ENCODE measurements at places on chromosomes 5 and 9.

DNA sequence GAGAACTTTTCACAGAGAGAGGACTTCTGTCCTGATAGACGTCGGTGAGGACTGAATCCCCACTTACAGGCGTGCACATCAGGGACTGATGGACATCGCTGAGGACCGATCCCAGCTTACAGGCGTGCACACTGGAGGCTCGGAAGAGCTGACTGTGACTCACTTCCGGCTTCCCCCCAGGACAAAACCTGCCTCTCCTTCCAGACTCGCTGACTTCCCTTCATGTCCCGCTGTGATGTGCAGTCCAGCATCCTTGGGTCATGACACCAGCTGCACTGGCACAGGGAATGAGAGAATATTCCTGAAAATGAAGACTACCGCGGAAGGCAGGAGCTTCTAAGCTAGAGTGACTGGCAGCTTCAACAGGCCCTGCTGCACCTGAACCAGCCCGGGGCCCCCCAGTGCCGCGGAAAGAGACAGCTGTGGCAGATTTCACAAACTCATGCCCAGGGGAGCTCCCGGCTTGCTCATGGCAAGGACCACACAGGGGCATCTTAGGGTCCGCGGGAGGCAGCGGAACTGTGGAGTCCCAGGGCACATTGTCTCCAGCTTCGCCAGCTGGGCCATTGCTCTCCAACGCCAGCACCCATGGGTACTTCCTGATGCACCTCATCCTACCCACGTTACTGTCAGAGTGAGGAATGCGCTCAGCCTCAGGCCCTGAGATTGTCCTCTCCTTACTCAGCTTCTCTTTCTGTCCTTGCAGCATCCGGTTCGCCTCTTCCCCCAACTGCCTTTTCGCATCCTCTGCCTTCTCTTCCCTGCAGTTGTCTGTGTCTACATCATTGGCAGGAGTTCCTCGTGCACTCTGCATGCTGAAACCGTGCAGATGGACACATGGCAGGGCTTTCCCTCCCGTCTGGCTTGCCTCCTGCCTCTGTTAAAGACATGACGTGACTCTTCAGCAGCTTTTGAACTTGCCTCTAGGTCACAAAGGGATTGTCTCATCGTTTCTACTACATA lies 29.5 kb downstream of the SURF6 start:
- H3K36me3 ChIP-seq, result no peaks in the 10 kb centered on the region
- no peak overlapping the region for H3K27ac ChIP-seq
- H3K27me3 ChIP-seq, result peaks cover 4% of the 10 kb centered on the region
- no peak overlapping the region for H3K4me3 ChIP-seq

DNA sequence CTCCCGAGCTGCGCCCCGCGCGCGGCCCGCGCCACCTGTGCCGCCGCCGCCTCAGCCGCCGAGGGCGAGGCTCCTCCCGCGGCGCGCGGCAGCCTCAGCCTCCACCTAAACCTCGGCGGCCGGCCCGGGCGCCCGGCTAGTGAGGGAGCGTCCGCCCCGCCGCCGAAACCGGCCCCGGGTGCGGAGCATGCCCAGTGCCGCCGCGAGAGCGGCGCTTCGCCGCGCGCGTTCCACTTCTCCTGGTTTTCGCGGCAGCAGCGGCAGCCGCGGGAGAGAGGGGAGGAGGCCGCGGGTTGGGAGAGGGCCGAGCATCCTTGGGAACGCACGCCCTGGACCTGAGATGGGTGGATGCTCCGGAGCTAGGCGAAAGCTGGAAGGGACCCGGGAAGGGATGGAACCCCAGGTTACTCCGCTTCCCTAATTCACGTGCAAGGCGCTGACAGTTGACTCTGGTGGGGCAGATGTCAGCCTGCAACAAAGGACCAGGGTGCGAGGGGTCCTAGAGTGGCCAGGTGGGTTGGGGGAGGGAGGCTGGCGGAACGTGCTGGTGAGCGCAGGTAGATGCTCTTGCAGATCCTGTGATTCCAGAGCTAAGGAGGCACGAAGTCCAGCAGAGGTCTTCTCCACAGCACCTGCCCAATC lies at the start of gene CTNND2:
Gene CTNND2, minus strand, starts transcription at position 182 of the 642 bp plus-strand sequence. CDS start 593 bp downstream, outside the sequence.
- H3K27me3 ChIP-seq, result peaks cover 34% of the 10 kb centered on the region
- H3K4me3 ChIP-seq, result peak within 1 kb of the TSS; percentile 8
- no peak for DNase-seq
- no peak within 1 kb of the TSS for H3K27ac ChIP-seq
- no peaks in the 10 kb centered on the region for H3K36me3 ChIP-seq

DNA sequence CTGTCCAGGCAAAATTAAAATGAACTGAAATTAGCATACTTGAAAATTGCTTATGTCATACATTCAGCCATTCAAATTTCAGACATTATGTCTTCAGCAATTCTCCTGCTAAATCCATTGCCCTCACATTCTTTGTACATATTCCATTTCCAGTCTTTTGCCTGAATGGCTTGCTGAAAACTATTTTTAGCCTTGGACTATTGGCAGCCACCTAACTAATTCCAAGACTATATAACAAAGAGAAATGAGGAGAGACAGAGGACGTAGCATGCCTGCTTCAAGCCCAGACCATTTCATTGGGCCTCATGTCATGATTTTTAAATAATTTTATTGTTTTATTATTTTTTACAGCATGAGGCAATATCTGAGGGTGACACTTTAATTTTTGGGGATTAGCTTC lies 100.3 kb downstream of the MRPS30 start:
- no peaks in the 10 kb centered on the region for H3K27me3 ChIP-seq
- H3K36me3 ChIP-seq, result no peaks in the 10 kb centered on the region
- H3K27ac ChIP-seq, result no peak overlapping the region
- H3K4me3 ChIP-seq, result no peak overlapping the region

- H3K27ac ChIP-seq, result no peak overlapping the region
- H3K4me1 ChIP-seq, result no peaks in the 10 kb centered on the region
- H3K27me3 ChIP-seq, result peaks cover 4% of the 10 kb centered on the region
Observed at GRCh38 chr9:98790842-98791607, 5.3 kb downstream of the ANKS6 start.

DNA sequence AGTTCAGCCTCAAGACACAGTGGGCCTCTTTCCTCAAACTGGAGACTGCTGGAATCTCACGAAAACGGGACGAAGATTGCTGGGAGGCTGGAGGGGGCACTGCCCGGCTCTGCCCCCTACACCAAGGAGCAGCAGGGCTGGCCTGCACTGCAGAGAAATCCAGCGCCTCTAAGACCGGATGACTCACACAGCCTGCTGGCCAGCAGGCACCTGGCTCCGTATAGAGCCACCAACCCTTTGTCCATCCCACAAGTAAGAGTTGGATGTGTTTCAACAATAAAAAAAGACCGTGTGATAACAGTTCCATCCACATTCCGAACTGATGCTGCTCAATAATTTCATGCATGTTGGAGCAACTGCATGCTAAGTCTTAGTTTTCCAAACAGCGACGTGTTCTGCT lies 11.5 kb downstream of the CCDC127 start:
- H3K27ac ChIP-seq, result no peak overlapping the region
- H3K4me1 ChIP-seq, result peaks cover 4% of the 10 kb centered on the region
- no peaks in the 10 kb centered on the region for H3K27me3 ChIP-seq
- no peak for DNase-seq

DNA sequence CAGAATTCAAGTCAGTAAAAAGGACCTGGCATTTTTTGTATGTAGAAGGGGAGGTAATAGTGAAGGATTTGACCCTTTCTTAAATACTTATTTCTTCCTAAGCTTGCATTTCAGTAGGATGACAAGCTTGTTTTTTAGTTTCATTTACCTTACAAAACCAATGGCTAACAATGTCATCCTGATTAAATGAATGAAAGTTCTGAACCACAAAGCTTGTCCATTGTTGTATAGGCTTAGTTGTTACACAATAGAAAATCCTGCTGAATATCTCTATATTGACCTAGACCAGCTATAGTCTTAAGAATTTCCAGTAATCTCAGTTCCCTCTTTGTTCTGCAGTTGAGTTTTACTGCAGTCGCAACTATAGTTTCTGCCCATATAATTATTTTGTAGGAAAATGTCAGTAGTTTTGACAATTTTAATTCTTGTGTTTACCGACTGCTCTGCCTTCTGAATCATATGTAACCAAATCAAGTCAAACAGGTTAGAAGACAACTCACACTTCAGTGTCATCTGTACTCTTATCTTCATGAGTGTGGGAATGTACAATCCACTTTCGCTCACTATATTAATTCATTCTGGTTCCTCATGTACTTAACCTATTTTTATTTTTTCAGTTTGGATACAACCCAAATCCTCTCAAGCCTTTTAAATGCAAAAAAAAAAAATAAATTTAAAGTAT lies 195.7 kb downstream of the CD180 start:
- no peak for DNase-seq
- H3K27me3 ChIP-seq, result no peaks in the 10 kb centered on the region
- H3K27ac ChIP-seq, result no peak overlapping the region
- no peak overlapping the region for H3K4me3 ChIP-seq

GRCh38 chr9:3136686-3137346 lies 292.9 kb upstream of the PUM3 start:
- H3K27me3 ChIP-seq, result no peaks in the 10 kb centered on the region
- no peaks in the 10 kb centered on the region for H3K36me3 ChIP-seq
- H3K4me3 ChIP-seq, result no peak overlapping the region
- no peak for DNase-seq
- no peak overlapping the region for H3K27ac ChIP-seq

DNA sequence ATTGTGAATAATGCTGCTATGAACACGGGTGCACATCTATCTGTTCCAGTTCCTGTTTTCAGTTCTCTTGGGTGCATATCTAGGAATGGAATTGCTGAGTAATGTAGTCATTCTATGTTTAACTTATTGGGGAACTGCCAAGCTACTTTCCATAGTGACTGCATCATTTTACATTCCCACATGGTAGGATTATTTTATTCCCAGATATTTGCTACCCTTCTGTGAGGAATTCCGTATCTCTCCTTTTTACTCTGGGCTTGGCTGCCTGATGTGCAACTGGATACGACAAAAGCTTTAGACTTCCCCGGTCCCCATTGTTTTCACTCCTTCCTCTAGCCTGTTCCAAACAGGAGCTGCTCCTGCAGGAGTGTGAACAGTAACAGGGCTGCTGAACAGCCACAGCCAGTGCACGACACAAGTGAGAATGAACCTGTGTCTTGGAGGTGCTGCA lies 7.2 kb downstream of the TAS2R1 start:
- no peaks in the 10 kb centered on the region for H3K4me1 ChIP-seq
- H3K27me3 ChIP-seq, result no peaks in the 10 kb centered on the region
- H3K4me3 ChIP-seq, result no peak overlapping the region
- H3K36me3 ChIP-seq, result no peaks in the 10 kb centered on the region

- no peak overlapping the region for H3K27ac ChIP-seq
- H3K36me3 ChIP-seq, result no peaks in the 10 kb centered on the region
- no peak for DNase-seq
- no peaks in the 10 kb centered on the region for H3K4me1 ChIP-seq
- no peak overlapping the region for H3K4me3 ChIP-seq
- H3K27me3 ChIP-seq, result no peaks in the 10 kb centered on the region
Observed at GRCh38 chr5:113205323-113205722, 228.7 kb downstream of the DCP2 start.

DNA sequence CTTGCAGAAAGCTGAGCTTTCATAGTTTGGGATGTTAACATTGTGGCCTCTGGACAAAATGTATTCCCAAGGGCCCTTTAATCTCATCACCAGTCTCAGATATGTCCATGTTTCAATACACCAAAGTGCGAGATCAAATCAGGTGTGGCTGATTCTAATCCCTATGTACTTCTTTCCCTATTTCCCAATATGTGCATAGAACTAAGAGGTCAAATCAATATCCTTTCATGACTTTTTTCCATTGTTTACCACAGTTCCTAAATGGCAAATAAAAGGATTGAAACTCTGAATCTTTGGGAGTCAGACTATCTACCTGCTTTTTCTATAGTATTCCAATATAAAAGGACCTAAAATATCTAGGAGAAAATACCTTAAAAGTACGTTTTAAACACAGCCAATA lies 105.0 kb downstream of the FBXO38 start:
- no peak for DNase-seq
- no peak overlapping the region for H3K27ac ChIP-seq
- peaks cover 8% of the 10 kb centered on the region for H3K27me3 ChIP-seq
- H3K36me3 ChIP-seq, result no peaks in the 10 kb centered on the region

GRCh38 chr9:101477736-101478135 lies 42.2 kb upstream of the ALDOB start:
- H3K4me1 ChIP-seq, result no peaks in the 10 kb centered on the region
- H3K27ac ChIP-seq, result no peak overlapping the region
- H3K36me3 ChIP-seq, result no peaks in the 10 kb centered on the region
- DNase-seq, result no peak
- no peaks in the 10 kb centered on the region for H3K27me3 ChIP-seq

DNA sequence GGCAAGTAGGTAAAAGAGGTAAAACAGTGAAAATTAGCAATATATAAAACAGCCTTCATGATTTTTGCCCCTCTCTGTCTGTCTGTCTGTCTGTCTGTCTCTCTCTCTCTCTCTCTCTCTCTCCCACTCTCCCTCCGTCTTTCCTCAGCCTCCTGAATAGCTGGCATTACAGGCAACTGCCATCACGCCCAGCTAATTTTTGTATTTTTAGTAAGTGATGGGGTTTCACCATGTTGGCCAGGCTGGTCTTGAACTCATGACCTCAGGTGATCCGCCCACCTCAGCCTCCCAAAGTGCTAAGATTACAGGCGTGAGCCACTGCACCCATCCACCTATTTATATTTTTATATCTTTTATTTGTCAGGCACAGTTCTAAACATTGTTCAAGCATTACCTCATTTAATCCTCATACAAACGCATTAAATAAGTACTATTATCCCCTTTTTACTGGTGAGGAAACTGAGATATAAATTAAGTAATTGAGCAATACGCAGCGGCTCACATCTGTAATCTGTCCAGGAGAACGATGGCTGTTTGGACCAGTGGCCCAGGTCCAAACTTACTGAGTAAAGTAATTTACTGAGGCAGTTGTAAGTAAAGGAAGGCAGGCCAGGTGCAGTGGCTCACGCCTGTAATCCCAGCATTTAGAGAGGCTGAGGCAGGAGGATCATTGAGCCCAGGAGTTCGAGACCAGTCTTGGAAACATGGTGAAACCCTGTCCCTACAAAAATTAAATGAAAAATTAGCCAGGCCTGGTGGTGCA lies 60.9 kb downstream of the UBE2R2 start:
- DNase-seq, result no peak
- H3K27me3 ChIP-seq, result no peaks in the 10 kb centered on the region
- no peaks in the 10 kb centered on the region for H3K36me3 ChIP-seq

DNA sequence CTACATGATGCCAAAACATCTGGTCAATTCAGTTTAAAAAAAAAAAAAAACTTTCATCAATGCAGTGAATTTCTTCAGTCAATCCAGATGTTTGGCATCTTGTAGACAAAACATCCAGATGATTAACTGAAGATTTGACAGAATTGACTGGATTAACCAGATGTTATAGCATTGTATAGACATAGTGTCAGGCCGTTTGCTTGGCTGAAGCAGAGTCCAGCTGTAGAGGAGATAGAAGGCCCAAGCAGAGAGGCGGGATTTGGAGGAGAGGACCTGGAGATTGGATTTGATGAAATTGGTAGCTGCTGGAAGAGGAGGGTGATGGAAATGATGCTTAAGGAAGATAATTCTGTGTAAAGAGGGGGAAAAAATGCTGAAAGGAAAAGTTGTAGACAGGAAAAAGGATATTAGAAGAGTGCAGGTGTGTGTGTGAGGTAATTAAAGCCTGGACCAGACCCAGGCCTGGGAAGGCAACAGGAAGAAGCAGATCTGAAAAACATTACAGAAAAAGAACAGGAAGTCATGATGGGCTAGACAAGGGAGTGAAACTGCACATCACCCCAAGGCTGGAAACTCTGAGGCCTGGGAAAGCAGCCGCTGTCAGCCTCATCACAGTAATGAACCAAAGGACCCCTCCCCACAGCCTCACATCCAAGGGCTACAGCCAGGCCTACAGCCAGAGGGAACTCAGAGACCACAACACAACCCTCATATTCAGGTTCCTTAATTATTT lies 258.3 kb downstream of the CWC27 start:
- no peak overlapping the region for H3K27ac ChIP-seq
- no peaks in the 10 kb centered on the region for H3K27me3 ChIP-seq
- H3K4me3 ChIP-seq, result no peak overlapping the region
- H3K4me1 ChIP-seq, result peaks cover 4% of the 10 kb centered on the region
- H3K36me3 ChIP-seq, result no peaks in the 10 kb centered on the region

All from thymus (tissue), 14 donors.